A172 (cell line): ENCODE measurements at places on chromosomes 4 and X. TPM values are rescaled to one million over a fixed set of nuclear protein-coding genes. Genes with fewer than 3 reads are reported as not detected.

DNA sequence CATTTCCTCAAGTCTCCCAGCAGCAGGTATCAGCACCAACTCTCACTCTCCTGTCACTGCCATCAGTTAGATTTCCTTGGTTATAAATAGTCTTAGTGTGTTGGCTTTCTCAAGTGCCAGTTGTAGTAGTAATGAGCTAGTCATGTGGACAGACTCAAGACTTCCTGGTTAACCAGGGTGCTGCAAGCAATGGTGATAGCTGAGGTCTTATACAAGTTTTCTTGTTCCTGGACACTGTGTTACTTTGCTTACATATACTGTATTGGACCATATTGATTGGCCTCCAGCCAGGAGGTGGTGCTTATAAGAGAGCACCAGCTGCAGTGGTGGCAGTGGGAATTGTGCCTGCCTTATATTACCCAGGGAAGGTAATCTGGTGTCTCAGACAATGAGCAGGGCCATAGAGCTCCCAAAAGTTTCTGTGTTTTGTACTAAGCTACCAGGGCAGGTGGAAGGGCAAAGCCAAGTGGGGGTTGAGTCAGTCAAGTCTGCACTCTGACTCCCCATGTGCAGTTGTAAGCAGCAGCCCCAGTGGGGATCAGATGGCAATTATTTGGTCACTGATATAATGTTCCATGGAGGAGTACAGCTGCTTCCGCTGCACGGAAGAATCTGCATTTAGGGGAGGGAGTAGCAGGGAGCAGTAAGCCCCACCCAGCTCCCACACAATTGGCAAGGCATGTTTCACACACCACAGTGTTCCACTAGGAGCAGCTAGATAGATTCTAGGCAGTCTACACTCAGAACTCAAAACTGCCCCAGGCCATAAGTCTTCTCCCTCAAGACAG lies 24.1 kb upstream of the ZDHHC15 start:
- DNase-seq, result no peak

DNA sequence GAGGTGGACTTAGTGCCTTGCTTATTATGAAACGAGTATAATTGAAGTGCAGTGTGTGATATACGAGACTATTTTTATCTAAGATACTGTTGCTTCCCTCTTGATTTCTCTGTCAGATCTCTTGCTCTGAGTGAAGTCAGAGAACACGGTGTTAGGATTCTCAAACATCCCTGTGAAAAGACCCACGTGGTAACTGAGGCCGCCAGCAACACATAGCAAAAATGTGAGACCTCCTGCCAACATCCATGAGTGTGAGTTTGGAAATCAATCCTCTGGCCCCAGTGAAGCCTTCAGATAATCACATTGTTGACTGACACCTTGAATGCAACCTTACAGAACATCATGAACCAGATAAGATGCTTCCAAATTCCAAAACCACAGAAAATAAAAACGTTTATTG lies 954.4 kb downstream of the FAT4 start:
- DNase-seq, result no peak

DNA sequence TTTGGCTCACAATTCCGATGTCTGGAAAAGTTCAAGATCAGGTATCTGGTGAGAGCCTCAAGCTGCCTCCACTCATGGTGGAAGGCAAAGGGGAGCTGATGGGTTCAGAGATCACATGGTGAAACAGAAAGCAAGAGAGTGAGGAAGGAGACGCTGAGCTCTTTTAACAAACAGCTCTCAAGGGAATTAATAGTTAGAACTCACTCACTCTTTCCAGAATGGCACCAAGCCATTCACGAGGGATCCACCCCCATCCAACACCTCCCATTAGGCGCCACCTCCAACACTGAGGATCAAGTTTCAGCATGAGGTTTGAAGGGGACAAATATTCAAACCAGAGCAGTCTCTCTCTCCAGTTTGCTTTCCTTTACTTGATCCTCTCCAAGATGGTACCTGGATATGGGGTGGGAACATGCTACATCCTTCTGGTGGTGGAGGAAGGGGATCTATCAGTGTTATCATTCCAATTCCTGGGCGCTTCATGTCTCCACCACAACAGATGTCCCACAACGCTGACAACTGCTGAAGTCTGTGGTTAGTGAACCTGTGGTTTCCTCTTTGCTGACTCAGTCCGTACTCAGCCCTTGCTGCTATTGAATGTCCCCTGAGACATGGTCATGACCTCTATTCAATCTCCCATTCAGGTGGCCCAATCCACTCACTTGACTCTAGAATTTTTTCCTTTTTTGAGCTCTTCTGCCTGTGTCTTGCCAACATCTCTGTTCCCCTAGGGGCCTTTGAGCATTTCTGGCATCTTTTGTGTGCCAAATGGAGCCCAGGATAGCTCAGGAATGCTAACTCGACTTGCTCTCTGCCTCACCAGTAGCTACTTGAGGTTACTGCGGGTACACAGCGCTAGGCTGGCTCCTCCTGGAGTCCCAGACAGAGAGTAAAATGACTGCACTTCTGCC lies 395.2 kb downstream of the MID1IP1 start:
- DNase-seq, result peak; percentile 71

DNA sequence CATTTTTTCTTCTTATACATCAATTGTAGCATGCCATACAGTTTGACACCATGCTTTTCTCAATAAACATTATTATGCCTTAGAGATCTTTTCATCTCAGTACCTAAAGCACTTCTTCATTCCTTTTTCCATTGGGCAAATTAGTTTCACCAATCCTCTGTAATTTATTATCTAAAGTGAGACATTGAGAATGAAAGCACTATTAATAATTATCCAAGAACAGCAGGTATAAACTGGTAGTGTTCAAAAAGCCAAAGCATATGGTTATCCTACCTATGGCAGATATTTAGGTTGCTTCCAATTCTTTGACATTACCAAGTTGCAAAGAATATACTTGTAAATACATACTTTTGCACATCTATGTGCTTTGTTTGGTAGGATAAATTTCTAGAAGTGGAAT lies 15.6 kb downstream of the LAMTOR3 start:
- DNase-seq, result no peak

DNA sequence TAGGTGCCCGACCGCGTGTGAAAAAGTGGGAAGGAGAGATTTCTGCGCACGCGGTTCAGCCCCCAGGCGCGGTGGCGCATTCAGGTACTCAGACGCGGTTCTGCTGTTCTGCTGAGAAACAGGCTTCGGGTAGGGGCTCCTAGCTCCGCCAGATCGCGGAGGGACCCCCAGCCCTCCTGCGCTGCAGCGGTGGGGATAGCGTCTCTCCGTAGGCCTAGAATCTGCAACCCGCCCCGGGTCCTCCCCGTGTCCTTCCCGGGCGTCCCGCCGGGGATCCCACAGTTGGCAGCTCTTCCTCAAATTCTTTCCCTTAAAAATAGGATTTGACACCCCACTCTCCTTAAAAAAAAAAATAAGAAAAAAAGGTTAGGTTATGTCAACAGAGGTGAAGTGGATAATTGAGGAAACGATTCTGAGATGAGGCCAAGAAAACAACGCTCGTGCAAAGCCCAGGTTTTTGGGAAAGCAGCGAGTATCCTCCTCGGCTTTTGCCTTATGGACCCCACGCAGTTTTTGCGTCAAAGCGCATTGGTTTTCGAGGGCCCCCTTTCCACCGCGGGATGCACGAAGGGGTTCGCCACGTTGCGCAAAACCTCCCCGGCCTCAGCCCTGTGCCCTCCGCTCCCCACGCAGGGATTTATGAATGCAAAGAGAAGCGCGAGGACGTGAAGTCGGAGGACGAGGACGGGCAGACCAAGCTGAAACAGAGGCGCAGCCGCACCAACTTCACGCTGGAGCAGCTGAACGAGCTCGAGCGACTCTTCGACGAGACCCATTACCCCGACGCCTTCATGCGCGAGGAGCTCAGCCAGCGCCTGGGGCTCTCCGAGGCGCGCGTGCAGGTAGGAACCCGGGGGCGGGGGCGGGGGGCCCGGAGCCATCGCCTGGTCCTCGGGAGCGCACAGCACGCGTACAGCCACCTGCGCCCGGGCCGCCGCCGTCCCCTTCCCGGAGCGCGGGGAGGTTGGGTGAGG lies 3.7 kb downstream of the SHOX start:
- no peak for DNase-seq

DNA sequence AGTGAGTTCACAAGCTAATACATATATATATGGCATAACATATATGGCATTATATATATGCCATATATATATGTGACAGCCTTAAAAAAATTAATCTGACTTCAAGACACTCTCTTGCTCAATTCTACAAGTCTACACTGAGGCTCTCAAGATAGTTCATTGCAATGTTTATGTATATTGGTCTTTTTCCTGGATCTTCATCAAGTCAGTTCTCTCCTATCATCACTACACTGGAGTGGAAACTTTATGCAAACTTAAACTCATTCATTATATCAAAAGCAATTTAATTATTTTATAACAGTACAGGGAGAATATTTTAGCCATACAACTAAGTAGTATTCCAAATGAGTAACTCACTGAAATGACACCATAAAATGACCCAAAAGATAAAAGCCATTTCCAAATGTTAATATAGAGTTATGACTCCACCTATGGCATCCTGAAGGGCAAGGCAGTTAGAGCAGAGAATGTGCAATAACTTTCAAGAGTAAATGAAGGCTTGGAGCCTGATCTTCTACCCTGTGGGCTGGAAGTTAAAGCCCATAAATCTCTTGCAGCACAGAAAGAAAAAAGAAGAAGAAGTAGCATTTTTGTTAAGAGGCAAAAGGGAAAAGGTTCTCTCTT lies 176.3 kb upstream of the SLIT2 start:
- DNase-seq, result peak; percentile 6

DNA sequence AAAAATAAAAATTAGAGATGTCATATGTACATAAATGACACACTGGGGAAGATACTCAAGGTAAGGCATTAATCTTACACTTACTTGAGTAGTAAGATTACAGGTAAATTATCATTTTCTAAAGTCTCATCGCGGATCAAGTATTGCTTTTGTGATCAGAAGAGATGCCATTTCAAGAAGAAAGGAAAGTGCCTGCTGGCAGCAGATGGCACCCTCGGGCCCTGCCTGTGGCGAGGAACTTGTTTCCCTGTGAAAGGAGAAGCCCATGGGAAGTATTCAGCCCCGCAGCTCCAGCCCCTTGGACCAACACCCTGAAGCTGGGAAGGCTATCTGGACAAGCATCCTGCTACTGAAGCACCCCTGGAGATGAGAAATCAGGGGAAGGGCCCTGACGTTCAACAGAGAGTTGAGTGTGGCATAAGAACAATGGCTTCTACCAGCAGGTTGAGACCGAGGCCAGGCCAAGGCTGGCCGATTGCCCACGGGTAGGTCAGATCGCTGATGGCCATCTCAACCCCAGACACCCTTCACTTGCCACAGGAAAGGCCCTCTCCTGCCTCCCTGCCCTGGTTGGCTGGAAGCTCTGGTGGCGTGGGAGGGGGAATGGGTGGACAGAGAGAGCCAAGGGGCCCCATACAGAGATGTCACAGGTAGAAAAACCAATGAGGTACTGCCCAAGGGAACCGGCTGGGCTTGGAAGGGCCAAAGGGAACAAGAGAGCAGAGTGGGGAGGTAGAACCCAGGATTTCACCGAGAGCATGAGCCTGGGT lies 18.8 kb upstream of the MXD4 start:
- DNase-seq, result no peak

GRCh38 chrX:70921709-70922352 lies 9.1 kb downstream of the SLC7A3 start:
- DNase-seq, result no peak

DNA sequence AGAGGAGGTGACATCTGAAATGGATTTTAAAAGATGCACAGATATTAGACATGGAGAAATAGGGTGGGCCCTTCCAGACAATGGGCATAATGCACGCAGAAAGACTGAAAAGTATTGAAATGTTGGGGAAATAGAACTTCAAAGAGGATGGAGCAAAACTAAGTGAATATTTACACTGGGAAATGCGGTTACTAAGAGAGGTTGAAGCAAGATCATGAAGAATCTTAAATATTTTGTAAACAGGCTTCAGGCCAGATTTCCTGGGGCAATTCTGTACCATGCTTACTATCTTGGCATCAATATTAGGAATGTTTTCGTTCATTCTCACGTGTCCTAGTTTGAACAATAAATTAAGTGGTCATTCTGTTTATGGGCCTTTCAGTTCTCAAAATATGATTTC lies 216.3 kb downstream of the ADAMTS3 start:
- no peak for DNase-seq

Gene MTMR8
- total RNA-seq, result not detected in 2 replicates

Gene HERC6
- total RNA-seq, result 5.0 and 6.2 TPM in 2 replicates

Gene LIMCH1
- 20.4 and 31.1 TPM in 2 replicates for total RNA-seq

Gene NLGN3
- total RNA-seq, result 0.22 and 0.72 TPM in 2 replicates

Gene CYSLTR1
- total RNA-seq, result not detected in 2 replicates

Gene FAT1
- 124 and 128 TPM in 2 replicates for total RNA-seq

Gene SLC7A11
- total RNA-seq, result 23.8 and 61.0 TPM in 2 replicates

Gene HSFX4
- total RNA-seq, result not detected in 2 replicates
